ENCODE measurements at places on chromosomes 11 and 22. TPM values are rescaled to one million over a fixed set of nuclear protein-coding genes. Genes with fewer than 3 reads are reported as not detected.

DEPDC5 gene
- total RNA-seq, result 5.8 TPM

SYT8 gene
- total RNA-seq, result not detected

YPEL4 gene
- total RNA-seq, result 0.43 TPM

SYT9 gene
- total RNA-seq, result 0.16 TPM

NXPE4 gene
- not detected for total RNA-seq

TBX1 gene
- 2.9 TPM for total RNA-seq

APOL3 gene
- 0.05 TPM for total RNA-seq

DBX1 gene
- total RNA-seq, result not detected

C22orf42 gene
- not detected for total RNA-seq

MS4A7 gene
- total RNA-seq, result not detected

ACTN3 gene
- total RNA-seq, result 0.01 TPM

TCIRG1 gene
- 125 TPM for total RNA-seq

GLYATL1 gene
- not detected for total RNA-seq

INS gene
- total RNA-seq, result not detected

C11orf16 gene
- not detected for total RNA-seq

FBLN1 gene
- 41.5 TPM for total RNA-seq

CALCA gene
- total RNA-seq, result not detected

RAB36 gene
- 6.6 TPM for total RNA-seq

LRRC10B gene
- total RNA-seq, result 0.08 TPM

MIAT gene
- 0.35 TPM for total RNA-seq

FCHSD2 gene
- 11.7 TPM for total RNA-seq

OSBP gene
- total RNA-seq, result 29.6 TPM

DNAJC24 gene
- 14.5 TPM for total RNA-seq

SMDT1 gene
- 40.8 TPM for total RNA-seq

HSPB2 gene
- total RNA-seq, result not detected

RFPL1 gene
- total RNA-seq, result not detected

MLC1 gene
- 0.06 TPM for total RNA-seq

DDIAS gene
- 18.2 TPM for total RNA-seq

TRIM6 gene
- total RNA-seq, result 14.1 TPM

SAA4 gene
- not detected for total RNA-seq

KRTAP5-7 gene
- not detected for total RNA-seq

MTFP1 gene
- total RNA-seq, result 72.6 TPM

Data from A549 treated with CpdA at 1 μM for 4 hours (cell line).